Stimulated activated CD8-positive, alpha-beta memory T cell treated with anti-CD3 and anti-CD28 coated beads, Interleukin-2, amount 100 ng/mL, for 48 hours (primary cell): ENCODE measurements at places on chromosomes 4 and X.

GRCh38 chrX:2645563-2645962, 45.5 kb upstream of the CD99 start:
- DNase-seq = no peak

DNA sequence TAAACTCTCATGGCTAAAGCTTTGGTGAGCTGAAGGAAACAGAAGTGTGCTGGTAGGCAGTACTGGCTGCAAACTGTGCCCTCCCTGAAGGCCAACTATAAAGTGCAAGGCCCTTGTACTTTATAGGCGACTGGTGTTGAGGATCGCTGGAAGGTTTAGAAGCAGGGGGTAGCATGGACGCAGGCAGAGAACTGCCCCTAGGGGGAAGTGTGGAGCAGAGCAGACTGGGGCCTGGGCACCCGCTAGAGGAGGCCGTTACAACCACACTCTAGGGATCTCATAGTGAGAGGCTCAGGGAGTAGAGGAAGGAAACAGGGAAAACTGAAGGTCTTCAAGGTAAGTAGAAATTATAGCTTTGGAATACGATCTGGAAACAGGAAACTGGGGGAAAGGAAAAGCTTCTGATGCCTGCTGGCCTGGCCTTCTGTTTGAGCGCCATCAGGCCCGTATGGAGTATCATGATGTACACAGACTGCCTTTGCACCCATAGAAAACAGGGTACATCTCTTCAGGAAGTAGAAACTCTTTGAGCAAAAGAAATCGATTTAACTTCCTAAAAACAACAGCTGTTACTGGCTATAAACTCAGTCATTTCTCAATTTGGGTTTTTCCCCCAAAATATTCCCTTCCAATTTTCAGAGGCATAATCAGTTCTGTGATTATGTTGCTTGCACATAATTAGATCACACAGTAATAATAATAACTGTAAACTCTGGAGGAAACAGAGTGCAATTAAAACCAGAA, 23.9 kb upstream of the TMSB4X start:
- DNase-seq = peak; percentile 55

- DNase-seq = no peak
These were observed 32.5 kb downstream of the TACC3 start for GRCh38 chr4:1753697-1754311.

GRCh38 chr4:30402276-30402675, 317.9 kb upstream of the PCDH7 start:
- DNase-seq = no peak

- no peak for DNase-seq
These were observed 157.9 kb downstream of the MAGEB5 start for GRCh38 chrX:26373829-26374228.

GRCh38 chr4:8939840-8940742, 68.5 kb upstream of the HMX1 start:
- no peak for DNase-seq

DNA sequence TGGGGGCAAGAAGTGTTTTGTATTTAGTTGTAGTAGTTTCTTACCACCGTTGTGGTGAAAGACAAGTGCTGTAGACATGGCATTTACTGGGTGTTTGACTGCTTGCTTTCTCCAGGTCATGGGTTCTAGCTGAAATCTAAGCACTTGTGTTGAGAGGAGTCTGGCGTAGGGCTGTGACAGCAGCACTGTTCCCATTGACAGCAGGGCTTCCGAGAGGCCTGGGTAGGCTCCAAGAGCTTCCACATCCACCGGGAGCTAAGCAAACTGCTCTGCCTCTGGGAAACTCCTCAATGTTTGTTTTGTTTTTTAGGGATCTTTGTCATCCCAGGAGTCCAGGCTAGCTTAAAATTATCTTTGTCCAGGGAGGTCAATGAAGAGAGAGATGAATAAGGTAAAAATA, 44.3 kb downstream of the BMPR1B start:
- DNase-seq = no peak

GRCh38 chrX:134774190-134775048, 116.1 kb upstream of the PLAC1 start:
- DNase-seq = no peak

DNA sequence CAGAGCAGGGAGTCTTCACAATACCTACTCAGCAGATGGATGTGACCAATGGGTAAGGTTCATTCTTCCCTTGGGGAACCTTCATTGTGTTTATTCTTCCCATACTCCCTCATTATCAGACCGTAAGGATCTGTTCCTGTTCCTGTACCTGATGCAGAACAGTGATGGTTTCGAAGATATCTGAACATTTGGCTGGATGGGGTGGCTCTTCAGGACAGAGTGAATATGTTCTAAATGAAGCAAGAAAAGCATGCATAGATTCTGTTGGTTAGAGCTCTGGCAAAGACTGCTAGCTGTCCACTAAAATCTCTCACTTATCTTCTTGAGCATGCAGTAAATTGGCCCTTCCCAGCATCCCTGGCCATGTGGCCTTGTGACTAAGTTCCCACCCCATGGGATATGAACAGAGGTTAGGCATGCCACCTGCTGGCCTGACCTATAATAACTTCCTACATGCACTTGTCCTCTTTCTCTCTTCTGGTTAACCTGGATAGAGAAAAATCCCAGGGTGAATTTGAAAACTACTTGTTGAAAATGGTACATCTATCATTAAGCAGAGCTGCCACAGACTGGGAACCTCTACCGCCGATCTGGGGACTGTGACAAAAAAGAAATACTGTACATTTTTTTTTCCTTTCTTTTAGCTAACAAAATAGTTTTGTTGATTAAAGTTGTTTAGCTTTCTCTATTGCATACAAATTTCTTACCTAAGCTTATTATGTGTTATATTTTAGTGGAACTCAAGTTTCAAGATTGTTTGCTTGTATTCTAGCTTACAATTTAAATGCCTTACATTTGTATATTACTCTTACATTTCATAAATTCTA, 60.0 kb upstream of the BANK1 start:
- DNase-seq = peak; percentile 18

DNA sequence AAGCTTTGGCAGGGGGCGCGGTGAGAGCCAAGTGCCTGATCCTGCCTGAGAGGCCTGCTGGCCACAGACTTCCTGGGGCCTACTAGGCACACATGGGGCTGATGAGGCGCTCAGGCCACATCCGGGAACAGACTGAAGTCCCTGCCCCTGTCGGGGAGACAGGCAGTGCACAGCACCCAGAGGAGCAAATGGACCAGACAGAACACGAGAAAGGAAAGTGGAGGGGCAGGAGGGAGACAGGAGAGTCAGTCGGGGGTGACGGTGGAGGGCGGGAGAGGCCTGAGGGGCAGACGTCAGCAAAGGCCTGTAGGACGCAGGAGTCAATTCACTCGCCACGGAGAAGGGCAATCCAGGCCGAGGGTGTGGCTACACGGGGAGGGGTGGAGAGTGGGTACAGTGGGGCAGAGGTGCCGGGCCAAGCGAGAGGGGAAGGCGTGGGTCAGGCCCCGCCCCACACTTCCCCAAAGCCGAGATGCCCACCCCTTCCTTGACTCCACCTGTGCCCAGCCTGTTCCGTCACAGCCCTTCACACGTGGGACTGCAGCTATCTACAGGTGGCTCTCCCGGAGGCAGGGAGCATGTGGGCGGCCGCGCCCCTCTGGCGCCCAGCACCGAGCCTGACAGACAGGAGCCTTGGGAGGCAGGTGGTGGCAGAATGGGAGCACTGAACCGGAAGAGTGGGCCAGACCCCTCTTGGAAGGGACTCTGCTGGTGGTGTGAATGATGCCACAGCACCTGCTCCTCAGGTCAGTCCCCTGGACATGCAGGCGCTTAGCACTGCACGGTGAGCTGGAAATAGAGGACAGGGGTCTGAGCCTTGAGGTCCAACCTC, 20.5 kb downstream of the NOP14 start:
- no peak for DNase-seq

- peak; percentile 16 for DNase-seq
These were observed 32.8 kb downstream of the ELOVL6 start for GRCh38 chr4:110165382-110166286.

GRCh38 chr4:75542824-75543223, 13.0 kb upstream of the ODAPH start:
- DNase-seq = no peak

DNA sequence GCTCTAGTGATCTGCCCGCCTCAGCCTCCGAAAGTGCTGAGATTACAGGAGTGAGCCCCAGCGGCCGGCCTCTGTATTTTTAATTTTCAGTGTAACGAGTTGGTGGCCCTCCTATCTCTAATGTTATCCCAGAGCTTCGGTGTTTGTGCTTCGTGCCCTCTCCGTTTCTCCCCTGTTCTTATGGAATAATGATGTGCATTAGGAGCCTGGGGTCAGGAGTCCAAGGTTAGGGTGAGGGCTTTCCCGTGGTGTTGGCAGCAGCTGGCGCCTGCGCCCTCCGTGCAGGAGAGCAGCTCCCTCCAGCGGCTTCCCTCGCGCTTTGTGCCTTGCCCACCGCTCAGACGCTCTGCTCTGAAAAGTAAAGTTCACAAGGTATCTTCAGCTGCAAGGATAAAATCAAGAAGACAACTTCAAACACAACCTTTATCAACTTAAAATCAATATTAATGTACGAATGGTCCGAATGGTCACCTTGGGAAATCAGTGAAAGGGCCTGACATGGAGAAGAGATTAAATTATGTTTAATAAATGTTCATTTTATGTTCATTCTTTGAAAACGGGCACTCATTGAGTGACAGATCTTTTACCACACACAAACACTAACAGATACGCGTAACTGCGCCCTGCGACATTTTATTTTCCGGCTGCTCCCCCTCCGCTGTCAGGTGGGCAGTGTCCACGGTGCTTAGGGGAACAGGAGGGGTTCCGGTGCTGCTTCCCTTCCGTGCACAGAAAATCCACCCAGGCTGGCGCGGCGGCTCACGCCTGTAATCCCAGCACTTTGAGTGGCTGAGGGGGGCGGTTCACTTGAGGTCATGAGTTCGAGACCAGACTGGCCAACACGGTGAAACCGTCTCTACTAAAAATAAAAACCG, 62.4 kb downstream of the TRAPPC11 start:
- peak; percentile 20 for DNase-seq

DNA sequence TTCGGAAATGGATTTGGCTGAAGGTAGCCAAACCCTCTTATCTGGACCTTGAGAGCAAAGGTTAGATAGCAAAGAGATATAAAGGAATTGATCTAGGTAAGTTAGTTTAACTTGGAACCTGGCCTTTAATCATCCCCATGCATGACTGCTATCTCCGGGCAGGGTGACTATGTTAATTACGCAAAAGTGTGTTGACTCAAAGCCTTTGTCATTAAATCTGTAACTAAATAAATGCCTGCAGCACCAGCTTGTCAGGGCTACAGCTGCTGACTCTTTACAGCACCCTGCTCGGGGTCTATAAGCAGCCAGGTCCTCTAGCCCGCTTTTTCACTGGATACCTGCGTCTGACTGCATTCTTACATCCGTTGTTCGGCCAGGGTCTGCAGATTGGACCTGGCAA, 201.7 kb downstream of the TBCK start:
- no peak for DNase-seq

- DNase-seq = no peak
These were observed 6.8 kb upstream of the CXCL2 start for GRCh38 chr4:74105656-74106280.

DNA sequence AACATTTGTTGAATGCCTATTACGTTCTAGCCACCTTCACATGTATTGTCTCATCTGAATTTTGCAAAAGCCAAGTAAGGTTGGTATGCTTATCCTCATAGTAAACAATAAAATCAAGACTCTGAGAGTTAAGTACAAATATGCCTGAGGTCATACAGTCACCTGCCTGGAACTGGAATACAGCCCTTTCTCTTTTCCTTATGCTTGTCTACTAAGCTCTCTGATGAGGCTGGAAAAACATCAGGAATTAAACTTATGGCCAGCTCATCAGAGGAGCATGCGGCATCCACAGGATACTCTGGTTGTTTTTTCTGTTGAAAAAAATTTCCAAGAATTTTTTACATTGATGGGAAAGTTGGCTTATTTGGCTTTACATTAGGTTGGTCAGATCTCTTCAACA, 35.5 kb downstream of the NCAPG start:
- no peak for DNase-seq

- DNase-seq = no peak
These were observed 18.0 kb downstream of the RBM10 start for GRCh38 chrX:47162927-47163583.

DNA sequence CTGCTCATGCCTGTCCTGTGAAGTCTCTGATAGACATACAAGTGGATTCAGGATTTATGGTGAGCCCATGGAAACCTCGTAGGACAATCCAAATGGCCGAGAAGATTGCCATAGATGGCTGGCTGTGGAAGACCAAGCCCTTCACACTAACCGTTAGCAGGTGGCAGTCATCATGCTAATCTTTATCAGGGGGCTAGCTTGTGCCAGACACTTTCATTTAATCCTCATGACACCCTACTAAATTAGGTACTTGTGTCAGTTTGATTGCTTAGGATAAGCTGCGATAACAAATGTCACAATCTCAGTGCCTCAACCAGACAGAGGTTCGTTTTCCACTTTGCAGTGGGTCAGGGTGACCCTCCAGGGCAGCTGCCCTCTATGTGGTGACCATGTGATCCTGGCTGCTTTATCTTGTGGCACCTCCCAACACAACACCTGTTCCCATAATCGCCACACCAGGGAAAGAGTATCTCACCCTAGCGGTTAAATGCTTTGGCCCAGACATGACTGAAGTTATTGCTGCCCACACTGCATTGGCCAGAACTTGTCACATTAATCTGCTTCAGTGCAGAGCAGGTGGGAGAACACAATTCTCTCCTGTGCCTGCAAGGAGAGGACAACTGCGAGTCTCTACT, 60.8 kb downstream of the REPS2 start:
- no peak for DNase-seq

GRCh38 chr4:156975686-156976085, 4.1 kb upstream of the PDGFC start:
- no peak for DNase-seq

DNA sequence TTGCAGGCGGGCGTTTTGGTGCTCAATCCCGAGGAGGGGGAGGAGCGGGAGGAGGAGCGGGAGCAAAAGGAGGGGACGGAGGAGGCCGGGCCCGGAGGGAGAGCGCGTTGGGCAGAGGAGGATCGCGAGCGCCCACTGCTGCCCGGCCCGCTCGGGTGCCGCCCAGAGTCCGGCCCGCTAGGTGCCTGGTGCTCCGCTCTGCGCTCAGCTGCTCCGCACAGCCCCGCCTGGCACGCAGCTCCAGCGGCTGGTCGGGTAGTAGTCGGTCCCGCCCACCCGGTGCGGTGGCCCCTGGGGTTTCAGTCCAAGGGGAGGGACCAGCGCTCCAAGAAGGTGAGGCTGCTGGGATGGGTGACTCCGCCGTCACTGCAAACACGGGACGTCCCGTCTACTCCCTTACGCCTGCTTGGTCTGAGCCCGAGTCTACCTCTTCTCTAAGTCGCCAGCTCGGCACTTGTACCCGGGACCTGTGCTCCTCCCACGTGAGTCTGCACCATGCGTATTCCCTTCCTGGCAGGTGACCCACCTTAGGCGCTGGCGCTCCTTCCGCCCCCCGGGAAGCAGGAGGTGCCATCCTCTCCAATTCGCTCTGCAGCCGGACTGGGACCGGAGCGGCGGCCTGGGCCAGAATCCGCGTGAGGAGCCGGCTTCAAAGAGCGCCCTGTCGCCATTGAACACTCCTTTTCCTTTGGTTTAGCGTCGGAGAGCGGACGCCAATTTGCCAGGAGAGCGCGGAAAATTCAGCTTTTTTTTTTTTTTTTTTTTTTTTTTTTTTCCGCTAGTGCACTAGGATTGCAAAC, 405 bp upstream of the HS3ST1 start:
- peak; percentile 35 for DNase-seq

GRCh38 chr4:30948653-30949052, 228.5 kb downstream of the PCDH7 start:
- DNase-seq = no peak
